ENCODE measurements at places on chromosomes 11 and 22.

DNA sequence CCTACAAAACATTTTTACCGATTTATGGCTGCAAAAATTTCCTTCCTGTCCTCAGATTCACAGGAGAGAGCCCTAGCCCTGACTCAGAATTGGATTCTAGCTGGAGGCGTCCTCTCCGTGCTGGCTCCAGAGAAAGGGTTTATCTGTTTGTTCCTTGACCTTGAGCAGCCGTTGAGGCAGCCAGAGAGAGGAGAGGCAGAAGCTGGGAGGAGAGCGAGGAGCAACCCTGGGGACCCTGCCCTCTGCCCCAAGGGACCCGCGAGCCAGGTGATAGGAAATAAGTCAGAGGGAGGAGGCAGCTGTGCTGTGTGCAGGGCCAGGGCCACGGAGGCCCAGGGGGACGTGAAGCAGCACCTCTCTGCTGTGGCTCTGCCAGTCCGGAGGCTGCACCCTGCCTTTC lies 75.6 kb downstream of the IGLL1 start:
- DNase-seq, result no peak

DNA sequence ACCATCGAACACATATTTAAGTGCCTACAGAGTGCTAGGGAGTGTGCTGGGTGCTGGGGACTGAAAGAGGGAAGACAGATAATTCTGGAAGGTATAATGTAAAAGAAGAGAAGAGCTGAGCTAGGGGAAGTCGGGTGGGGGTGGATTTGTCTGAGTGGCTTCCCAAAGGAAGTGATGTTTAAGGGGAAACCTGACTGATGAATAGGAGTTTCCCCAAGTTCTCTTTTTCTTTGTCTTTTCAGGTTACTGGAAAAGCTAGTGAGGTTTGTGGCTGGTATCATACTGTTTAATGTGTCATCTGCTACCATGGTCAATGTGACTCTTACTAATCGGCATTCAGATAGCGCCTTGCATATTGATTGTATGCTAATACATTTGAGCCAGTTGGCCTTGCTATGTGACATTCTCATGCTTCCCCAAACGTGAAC lies 151.6 kb upstream of the MTMR2 start:
- DNase-seq, result no peak

DNA sequence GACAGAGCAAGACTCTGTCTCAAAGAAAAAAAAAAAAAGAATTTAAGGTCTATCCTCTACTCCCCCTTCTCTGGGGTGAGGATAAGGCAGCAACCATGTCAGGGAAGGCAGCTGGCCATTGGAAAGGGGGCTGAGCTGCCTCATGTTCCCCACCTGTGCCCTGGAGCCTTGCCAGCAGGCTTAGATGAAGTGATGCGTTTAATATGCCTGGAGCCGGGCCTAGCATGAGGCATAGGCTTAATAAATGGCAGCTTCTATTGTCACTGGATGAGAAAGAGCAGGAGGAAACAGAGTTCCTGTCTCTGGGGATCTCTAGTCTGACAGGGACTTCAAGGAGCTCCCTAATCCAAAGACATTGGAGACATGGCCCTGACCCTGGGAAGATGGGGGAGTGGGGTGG lies 3.2 kb upstream of the KCNE3 start:
- DNase-seq, result no peak

DNA sequence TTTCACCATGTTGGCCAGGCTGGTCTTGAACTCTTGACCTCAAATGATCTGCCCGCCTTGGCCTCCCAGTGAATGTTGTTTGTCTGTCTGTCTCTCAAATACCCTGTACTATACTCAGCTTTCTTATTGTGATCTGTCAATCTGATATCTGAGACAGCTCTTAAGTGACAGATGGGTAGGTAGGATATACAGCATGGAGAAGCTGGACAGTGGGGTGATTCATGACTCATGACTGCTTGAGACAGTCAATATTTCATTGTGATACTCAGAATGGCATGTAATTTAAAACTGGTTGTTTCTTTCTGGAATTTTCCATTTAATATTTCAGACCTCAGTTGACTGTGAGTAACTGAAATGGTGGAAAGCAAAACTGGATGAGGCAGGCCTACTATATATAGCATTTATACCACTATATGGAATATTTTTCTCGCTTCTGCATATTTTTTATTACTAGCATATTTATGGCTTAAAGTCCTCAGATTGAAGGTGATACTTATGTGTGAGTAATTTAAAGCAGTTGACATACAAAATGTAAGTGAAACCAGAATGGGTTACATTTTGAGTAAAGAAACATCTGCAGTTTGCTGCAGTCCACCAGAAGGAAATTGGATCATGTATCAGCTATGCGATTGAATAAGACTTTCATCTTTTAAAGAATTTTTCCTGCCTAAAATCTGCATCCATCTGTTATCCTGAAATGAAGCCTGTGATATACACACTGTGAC lies 22.3 kb downstream of the ARHGAP42 start:
- DNase-seq, result no peak

GRCh38 chr11:70628855-70629844 lies 230.8 kb downstream of the CTTN start:
- DNase-seq, result no peak

GRCh38 chr11:67194096-67194495 lies 72.2 kb upstream of the GRK2 start:
- DNase-seq, result no peak

DNA sequence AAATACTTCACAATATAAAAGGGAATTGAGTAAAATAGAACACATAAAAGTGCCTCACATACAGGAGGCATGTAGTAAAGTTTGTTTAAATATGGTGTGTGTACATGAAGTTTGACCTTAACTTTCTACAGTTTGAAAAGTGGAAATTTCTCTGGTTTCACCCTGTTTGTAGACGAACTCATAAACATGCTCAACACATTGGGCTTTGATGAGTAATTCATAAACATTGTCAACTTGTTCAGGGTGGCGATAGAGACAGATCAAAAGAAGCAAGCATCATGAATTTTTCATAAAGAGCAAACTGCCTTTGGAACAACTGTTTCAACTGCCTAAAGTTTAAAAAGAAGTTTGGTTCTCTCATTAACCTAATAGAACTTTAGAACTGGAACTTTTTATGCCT lies 9.1 kb downstream of the SLN start:
- no peak for DNase-seq

GRCh38 chr22:24183321-24184031 lies 2.2 kb downstream of the SUSD2 start:
- DNase-seq, result no peak

GRCh38 chr11:57662893-57663292 lies 5.0 kb upstream of the ZDHHC5 start:
- DNase-seq, result no peak

DNA sequence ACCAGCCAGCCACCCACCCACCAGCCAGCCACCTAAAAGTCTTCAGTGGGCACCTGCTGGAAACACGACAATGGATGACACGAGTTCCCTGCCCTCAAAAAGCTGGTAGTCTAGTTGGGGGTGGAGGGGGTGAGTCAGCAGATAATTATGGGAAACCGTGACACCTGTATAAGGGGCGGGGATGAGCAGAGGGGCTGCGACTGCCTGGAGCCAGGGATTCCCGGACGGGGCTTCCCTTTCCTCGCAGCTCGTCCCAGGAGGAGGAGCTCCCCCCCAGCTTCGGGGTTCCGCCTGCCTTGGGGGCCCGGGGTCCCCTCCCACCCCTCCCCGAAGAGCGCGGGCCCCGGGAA lies 2.3 kb upstream of the RTN4RL2 start:
- DNase-seq, result no peak

DNA sequence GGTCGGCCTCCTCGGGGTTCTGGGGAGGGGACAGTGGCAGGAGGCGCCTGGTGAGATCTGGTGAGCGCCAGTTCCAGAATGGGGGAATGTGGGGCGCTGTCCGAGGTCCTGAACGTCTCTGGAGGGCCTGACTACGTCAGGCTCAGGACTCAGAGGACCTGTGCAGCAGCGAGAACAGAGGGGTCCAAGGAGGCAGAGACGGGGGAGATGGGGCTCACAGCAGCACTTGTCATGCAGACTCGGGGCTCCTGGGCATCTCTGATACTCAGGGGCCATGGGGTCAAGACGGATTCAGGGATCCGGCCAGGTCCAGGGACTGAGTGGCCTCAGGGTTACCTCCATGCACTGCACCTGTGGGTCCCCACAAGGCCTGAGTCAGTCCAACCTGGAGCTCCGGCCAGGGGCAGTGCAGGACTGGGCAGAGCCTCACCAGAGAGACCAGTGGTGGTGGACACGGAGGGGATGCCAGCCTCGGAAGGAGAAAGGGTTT lies 92.2 kb downstream of the BRD1 start:
- DNase-seq, result no peak

- no peak for DNase-seq
Observed at GRCh38 chr11:65870706-65871681, 1.6 kb downstream of the EFEMP2 start.

GRCh38 chr22:39144101-39144767 lies 8.2 kb downstream of the CBX7 start:
- DNase-seq, result peak; percentile 47

DNA sequence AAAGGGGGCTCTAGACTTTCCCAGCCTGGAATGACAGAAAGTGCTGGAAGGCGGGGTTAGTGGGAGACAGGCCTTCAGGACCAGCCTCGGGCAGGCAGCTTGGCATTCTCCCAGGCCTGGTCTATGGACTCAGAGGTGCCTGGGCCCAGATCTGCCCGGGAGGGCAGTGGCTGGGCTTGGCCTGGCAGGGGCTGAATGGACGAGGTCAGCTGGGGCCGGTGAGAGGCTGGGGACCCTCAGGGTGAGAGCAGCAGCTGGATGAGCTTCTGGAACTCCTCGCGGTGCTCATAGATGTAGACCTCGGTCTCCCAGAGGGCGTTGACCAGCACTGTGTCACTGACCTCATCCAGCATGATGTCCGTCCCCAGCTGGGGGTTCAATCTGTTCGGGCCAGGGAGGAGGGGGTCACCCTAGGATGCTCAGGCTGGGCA lies 1.5 kb upstream of the BAIAP2L2 start:
- DNase-seq, result no peak

GRCh38 chr11:64834723-64835615 lies 9.5 kb downstream of the CDC42BPG start:
- no peak for DNase-seq

- no peak for DNase-seq
Observed at GRCh38 chr11:32388871-32389770, 46.2 kb downstream of the WT1 start.

DNA sequence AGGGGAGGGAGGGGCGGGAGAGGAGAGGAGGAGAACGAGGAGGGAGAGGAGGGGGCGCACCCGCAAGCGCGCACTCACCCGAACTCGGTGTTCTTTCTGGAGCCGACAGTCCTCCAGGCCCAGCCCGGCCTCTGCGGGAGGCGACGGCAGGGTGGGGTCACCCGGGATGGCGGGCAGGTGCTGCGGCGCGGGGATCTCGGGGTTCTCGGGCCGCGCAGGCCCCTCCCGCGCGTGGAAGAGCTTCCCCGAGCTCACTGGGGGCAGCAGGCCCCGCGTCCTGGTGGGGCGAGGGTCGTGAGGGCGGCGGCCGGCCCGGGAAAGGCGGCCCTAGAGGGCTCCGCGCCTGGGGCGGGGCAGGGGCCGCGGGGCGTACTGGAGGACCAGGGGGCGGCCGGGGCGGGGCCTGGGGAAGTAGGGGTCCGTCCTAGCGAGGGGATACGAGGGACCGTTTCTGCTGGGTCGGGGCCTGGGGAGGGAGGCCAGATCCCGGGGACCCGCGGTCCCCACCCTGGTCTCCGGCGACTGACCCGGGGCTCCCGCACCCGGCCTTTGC lies 5.2 kb downstream of the LMNTD2 start:
- no peak for DNase-seq

DNA sequence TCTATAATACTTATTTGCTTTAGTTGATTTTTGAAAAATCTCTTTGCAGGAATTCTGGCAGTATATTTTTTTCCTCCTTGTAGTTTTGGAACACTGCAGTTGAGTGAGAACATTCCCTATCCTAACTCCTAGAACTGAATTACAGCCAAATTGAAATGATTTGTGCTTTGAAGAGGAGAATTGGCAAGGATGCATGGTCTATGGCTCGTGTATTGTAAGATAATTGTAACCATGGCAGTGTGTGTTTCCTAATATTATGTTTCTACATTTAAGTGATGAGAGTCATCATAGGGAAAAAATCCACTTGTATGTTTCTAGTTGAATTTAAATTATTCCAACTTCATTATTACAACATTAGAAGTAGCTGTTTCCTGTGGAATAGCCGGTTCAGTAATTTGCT lies 80.9 kb upstream of the MYO18B start:
- no peak for DNase-seq

DNA sequence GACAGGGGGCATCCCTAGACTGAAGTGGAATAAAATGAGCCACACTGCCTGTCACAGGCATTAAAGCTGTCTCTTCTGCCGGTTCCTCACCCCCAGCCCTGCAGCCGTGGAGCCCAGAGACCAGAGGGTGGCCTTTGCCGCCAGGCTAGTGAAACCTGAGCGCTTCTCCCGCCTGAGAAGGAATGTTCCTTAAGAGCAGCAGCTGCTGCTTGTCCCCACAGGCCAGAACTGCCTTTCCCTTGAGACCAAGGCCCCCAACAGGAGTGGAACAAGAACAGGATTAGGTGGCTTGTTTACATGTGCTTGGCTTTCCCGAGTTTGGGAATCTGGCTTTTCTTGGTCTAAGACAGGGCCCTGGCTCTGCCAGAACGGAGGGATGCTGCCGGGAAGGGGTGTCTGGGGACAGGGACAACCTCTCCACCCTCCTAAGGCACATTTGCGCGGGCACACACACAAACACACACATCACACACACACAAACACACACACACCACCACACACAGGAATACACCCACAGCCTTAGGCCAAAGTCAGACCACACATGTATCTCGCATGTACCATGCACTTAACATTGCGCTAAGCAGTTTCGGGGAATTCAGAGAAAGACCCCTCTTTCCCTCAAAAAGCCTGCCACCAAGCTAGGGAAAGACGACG lies 91.8 kb downstream of the FEZ1 start:
- no peak for DNase-seq

DNA sequence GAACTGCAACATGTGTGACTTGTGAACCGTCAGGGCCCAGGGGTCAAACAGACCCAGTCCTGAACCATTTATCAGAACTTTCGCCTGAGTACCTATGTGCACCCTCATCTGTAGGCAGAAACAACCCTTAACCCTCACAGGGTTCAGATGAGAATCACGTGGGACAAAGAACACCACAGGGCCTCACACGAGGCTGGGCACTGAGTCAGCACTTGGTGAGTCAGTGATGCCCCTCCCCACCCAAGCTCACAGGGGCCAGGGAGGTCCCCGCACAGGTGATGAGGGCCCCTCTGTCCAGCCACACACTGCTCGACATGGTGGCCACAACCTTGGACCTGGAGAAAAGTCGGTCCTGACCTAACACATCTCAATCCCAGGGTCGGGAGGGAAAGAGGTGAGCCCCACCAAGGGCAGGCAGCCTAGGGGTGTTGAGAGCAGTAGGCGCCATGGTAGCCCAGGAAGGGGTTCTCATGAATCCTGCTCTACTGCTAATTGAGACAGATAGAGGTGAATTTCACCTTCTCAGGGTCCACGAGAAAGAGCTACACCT lies 176.4 kb downstream of the SHANK2 start:
- DNase-seq, result no peak

- DNase-seq, result no peak
Observed at GRCh38 chr22:32615874-32616564, 141.4 kb downstream of the FBXO7 start.

- no peak for DNase-seq
Observed at GRCh38 chr11:20081336-20081735, 78.9 kb downstream of the DBX1 start.

GRCh38 chr22:17213976-17214375 lies 5.3 kb downstream of the ADA2 start:
- DNase-seq, result no peak

All from activated T-helper 9 cell treated with anti-CD3 and anti-CD28 coated beads, Interleukin-2, amount 50 U/mL, for 16 hours (primary cell).